ENCODE measurements at places on chromosomes 2 and 18.

- DNase-seq = peak; percentile 57
These were observed 12.4 kb upstream of the CCDC88A start for GRCh38 chr2:55431982-55432627.

- DNase-seq = no peak
These were observed 430.4 kb downstream of the DLGAP1 start for GRCh38 chr18:4024702-4025101.

GRCh38 chr2:99710721-99711120, 220.9 kb upstream of the REV1 start:
- peak; percentile 53 for DNase-seq

GRCh38 chr2:220674033-220674432, 898.1 kb downstream of the EPHA4 start:
- no peak for DNase-seq

- no peak for DNase-seq
These were observed 89.8 kb downstream of the LOXHD1 start for GRCh38 chr18:46567196-46567595.

- DNase-seq = peak; percentile 82
These were observed 45.1 kb upstream of the SERTAD2 start for GRCh38 chr2:64698668-64699444.

- DNase-seq = no peak
These were observed 334.5 kb upstream of the MMADHC start for GRCh38 chr2:149921911-149922616.

- DNase-seq = peak; percentile 4
These were observed 274.6 kb downstream of the EIPR1 start for GRCh38 chr2:3102922-3103569.

DNA sequence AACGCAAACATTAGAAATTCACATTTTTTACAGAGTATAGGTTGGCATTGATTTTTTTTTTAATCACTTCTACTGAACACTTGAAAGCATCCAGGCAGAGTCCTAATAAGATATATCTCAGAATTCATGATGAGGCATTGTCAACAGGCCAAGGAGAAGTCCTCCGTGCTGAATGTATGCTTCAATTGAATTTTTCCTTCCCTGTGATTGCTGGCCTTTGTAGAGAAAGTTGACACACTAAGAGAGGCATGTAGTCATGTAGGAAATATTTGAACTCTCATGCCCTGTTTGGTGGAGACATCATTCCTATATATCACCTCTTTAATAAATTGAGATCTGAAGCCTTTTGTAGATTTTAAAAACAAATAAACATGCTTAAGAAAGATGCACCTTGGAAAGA, 844.9 kb downstream of the CPS1 start:
- DNase-seq = no peak

- DNase-seq = no peak
These were observed 11.1 kb downstream of the TRAK2 start for GRCh38 chr2:201440182-201440581.

- peak; percentile 48 for DNase-seq
These were observed 28.9 kb downstream of the PXDN start for GRCh38 chr2:1715184-1716013.

GRCh38 chr2:102336502-102336945, 19.1 kb upstream of the IL18R1 start:
- DNase-seq = no peak

- DNase-seq = no peak
These were observed 223.6 kb downstream of the C1D start for GRCh38 chr2:67839242-67839641.

DNA sequence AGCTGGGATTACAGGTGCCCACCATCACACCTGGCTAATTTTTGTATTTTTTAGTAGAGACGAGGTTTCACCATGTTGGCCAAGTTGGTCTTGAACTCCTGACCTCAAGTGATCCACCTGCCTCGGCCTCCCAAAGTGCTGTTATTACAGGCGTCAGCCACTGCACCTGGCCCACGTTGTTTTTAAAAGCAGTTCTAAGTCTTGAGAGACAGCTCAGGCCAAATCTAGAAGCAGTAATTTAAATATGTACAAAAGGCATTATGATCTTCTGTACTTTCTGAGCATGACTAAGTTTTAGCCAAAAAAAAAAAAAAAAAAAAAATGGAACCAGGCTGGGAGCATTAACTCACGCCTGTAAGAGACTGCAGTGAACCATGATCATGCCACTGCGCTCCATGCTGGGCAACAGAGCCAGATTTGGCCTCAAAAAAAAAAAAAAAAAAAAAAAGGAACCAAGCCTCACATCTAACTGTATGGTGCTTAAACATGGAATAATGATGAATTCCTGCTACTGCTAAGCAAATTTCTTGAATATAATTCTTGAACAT, 4.0 kb downstream of the ABHD3 start:
- DNase-seq = no peak

- DNase-seq = no peak
These were observed 18.3 kb upstream of the CXCR4 start for GRCh38 chr2:136135921-136136906.

GRCh38 chr2:207282916-207283315, 117.2 kb upstream of the KLF7 start:
- DNase-seq = no peak

DNA sequence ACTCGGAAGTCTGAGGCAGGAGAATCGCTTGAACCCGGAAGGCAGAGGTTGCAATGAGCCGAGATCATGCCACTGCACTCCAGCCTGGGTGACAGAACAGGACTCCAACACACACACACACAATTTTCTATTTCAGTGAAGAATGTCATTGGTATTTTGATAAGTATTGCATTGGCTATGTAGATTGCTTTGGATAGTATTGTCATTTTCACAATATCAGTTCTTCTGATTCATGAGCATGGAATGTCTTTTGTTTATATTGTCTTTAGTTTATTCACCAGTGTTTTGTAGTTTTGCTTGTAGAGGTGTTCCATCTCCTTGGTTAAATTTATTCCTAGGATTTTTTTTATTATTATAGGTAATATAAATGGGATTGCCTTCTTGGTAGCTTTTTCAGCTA, 693.4 kb upstream of the SYT4 start:
- DNase-seq = no peak

DNA sequence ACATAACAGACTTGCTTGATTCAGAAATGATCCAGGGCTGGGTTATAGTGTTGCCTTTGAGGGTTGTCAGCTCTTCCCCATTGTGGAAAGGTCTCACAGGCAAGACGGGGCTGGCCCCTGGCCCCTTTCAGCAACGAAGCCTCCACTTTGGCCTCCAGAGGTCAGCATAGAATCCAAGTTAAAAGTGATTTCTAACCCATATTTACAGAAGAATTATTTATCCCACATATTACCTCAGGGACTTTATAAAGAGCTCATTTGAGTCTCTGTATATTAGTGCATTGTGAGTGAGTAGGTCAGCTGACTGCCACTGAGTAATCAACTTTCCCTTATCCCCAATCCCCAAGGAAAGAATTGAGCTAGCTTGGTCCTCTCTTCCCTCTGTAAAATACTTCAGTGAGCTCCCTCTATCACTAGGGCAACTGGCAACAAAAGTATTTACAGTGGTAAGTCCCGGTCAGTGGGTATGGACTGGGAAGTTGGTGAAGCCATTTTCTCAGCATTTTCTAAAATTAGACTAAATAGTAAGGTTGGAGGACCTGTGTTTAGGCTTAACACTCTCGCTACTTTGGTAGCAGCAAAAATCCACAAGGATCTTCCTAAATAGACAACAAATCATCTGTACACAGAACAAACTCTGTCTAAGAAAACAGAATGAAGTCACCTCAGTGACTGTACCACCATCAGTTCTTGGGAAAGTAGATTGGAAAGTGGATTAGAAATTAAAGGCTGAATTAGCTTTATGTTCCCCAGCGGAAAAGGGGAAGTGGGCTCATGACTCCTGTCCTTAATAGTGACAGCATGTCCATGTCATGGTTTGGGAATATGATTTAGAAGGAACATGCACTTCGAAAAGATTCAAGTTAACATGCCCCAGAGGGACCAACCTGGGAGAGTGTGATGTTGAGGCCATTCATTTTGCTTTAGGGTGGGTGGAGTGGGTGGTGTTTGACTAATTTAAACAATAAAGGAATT, 171.0 kb upstream of the SIX3 start:
- no peak for DNase-seq

GRCh38 chr2:173279527-173279868, 75.2 kb upstream of the CDCA7 start:
- no peak for DNase-seq

GRCh38 chr18:55152801-55153200, 193.5 kb upstream of the CCDC68 start:
- DNase-seq = no peak

- DNase-seq = peak; percentile 88
These were observed 18.6 kb upstream of the COL6A3 start for GRCh38 chr2:237432484-237433092.

- no peak for DNase-seq
These were observed 24.1 kb downstream of the SLC25A52 start for GRCh38 chr18:31736630-31737029.

DNA sequence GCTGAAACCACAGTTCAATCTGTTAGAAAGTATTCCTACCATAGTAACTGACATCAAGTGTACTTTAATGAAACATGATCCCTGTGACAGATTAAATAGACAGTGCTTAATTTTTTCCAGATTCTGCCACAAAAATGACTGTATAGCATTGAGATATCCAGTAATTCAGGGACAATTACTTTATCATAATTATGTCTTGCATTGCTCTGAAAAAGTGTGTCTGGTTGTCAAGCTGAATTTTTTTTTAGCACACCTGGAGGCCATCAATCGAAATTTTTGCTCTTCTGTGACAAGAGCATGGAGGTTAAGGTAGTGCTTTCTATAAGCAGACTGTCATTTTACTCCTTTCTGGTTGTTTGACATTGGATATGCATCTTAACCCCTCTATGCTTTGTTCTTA, 1083.8 kb upstream of the NRXN1 start:
- DNase-seq = no peak

GRCh38 chr2:7792031-7792651, 874.9 kb downstream of the RNF144A start:
- no peak for DNase-seq

DNA sequence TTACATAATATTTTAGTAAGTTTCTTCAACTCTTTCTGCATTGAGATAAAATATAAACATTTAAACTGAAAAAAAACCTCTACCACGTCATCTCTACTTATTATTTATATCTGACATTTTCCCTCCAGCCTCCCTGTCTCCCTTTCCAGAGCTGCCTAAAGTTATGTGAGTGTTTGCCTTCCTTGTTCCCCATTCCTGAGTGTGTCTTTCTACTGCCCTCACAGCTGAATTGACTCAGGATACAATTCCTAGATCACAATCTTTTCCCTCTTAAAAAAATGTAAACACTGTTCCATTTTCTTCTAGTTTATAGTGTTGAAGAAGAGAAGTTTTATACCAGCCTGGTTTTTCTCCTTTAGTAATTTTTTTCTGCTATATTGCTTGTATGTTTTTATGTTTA, 5.3 kb downstream of the TRPM8 start:
- no peak for DNase-seq
